ENCODE measurements at places on chromosomes 13 and 19. TPM values are rescaled to one million over a fixed set of nuclear protein-coding genes. Genes with fewer than 3 reads are reported as not detected.
A peak's percentile ranks its signal among the peaks of the same experiment; 100 is the strongest.

GRCh38 chr19:13917888-13918406 is 11.9 kb downstream of the CC2D1A start:
- no peak for DNase-seq

DNA sequence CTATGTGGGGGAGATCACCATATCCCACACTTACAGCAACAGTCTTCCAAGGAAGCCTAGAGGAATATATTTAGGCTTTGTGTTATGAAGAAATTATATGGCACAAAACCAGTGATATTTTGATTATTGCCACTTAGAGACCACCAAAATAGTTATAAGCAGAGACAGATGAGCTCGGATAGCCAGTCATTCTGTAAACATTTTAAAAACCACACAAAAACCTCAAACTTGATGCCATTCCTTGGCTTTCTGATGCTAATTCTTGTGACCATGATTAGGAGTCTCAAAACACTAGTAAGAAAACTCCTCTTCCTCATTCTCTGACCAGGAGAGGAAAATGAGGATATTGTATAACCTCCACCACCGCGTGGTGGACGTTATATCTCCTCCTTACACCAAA is 496.4 kb downstream of the FOXO1 start:
- DNase-seq = no peak

DNA sequence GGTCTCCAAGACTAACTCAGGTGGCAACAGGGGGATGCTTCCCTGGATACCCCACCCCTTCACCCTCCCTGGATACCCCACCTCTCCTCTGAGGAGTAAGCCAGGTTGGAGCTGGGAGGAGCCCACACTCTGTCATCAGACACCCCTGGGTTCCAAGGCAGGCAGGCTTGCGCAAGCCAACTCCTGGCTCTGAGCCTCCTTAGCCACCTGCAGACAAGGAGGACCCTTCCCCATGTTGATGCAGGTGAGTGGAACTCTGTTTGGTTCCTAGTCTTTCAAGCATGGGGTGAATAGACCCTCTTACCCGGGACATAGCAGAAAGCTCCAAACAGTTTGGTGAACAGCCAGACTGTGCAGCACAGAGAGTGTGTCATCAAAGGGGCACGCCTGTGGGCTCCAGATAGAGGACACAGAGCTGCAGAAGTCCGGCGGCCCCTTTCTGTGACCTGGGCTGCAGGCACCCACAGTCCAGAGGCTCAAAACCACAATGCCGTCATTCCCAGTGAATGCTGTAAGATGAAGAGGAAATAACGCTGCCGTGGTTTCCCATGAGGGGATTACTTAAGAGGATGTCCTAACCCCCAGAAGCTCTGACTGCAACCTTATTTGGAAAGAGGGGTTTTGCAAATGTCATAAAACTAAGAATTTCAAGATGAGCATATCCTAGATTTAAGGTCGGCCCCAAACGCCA is 12.1 kb upstream of the HAS1 start:
- no peak for DNase-seq

- no peak for DNase-seq
Observed at GRCh38 chr13:65605396-65605795, 1624.7 kb downstream of the PCDH9 start.

- peak; percentile 11 for DNase-seq
Observed at GRCh38 chr19:15323496-15324235, 8.7 kb downstream of the BRD4 start.

DNA sequence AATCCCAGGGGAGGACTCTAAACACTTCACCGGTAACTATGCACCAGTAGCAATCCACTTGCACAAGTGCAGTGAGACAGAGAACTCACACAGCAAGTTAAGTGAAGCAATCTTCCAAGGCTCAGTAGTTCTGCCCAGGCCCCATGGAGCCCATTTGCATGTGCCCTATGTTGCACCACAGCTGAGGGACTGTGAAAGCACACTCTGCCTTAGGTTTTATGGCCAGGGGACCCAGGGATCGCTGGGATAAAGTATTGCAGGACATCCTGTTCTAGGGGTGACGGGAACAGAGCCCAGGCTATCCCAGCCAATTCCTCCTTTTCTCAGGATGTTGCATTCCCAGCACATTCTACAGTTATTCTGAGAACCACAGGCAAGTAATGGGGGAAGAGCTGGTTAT is 6.0 kb upstream of the AMER2 start:
- no peak for DNase-seq

DNA sequence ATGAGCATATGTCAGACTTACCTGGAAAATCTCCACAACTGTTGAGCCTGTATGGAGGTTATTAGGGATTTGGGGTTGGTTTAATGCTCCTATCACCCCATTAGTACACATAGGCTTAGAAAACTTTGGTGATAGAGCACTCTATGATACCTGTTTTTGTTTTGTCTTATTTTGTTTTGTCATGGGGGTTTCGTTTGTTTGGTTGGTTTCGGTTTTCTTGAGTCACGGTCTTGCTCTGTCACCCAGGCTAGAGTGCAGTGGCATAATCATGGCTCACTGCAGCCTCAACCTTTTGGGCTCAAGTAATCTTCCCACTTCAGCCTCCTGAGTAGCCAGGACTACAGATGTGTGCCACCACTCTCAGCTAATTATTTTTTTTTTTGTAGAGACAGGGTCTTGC is 70.0 kb downstream of the MZT1 start:
- DNase-seq = no peak

DNA sequence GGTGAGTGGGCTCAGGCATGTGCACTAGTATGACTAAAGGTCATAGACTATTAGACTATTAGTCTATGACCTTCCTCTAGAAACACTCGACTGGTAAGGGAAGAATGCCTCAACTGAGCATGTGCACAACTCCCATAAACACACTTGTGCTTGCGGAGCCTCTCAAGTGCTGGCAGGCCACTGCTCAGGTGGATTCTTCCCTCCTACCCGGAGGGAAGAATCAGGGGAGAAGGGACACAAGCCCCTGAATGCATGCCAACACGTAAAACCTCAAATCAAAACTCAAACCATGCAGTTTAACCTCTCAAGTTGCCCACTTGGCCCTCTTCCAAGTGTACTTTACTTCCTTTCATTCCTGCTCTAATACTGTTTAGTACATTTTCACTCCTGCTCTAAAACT is 287.6 kb upstream of the SGCG start:
- no peak for DNase-seq

- DNase-seq = peak; percentile 80
Observed at GRCh38 chr19:913080-913748, at the start of gene R3HDM4. TSS of gene R3HDM4 (minus strand) at chr19:913219. CDS start at chr19:913157, 62 bp downstream.

- DNase-seq = peak; percentile 31
Observed at GRCh38 chr19:54387991-54388801, 23.5 kb upstream of the LAIR1 start.

- no peak for DNase-seq
Observed at GRCh38 chr13:34143637-34144036, 325.7 kb downstream of the RFC3 start.

DNA sequence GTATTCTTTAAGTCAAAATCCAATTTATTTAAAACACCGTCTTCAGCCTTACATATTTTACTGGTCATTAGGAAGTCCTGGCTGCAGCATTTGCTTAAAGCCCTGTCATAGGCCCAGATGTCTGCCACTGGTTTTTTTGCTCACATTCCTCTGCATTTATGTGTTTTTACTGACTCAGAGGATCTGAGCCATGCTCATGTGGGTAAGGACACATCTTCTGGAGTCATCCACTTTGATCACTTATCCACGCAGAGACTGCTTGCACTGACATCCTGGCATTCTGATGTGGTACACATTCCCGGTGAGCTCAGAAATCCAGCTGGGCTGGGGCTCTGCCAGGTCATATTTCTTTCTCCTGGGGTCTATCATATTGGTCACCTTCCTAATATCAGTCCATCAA is 531.7 kb upstream of the ARGLU1 start:
- DNase-seq = no peak

- no peak for DNase-seq
Observed at GRCh38 chr13:66503890-66504289, 726.2 kb downstream of the PCDH9 start.

DNA sequence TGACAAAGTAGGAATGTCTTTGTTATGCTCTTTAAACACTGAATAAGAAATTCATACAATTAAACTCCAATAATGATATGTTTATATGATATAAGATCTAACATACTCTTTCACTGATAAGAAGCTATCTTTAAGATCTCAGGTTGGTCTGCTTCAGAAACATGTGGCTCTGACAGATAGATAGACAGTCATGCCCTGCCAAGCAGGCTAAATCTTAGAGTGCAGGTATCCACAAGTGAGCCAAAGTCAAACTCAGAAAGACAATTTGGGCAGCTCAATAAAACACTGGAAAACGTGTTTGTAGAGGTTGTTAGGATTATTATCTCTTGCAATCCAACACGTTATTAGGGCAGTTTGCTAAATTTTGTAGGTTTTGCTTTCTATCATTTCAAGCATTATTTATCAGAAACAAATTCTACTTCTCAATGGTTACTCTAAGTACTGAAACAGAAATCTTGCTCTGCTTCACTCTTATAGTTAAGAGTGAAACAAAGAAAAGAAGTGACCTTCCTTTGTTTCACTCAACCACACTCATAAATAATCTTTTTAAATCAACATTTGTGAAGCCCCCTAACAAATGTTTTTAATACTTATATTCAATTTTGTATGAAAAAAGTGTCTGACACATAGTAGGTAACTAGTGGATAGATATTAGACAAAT is 1255.6 kb downstream of the DIAPH3 start:
- DNase-seq = no peak

- no peak for DNase-seq
Observed at GRCh38 chr13:40255551-40255950, 410.9 kb downstream of the FOXO1 start.

DNA sequence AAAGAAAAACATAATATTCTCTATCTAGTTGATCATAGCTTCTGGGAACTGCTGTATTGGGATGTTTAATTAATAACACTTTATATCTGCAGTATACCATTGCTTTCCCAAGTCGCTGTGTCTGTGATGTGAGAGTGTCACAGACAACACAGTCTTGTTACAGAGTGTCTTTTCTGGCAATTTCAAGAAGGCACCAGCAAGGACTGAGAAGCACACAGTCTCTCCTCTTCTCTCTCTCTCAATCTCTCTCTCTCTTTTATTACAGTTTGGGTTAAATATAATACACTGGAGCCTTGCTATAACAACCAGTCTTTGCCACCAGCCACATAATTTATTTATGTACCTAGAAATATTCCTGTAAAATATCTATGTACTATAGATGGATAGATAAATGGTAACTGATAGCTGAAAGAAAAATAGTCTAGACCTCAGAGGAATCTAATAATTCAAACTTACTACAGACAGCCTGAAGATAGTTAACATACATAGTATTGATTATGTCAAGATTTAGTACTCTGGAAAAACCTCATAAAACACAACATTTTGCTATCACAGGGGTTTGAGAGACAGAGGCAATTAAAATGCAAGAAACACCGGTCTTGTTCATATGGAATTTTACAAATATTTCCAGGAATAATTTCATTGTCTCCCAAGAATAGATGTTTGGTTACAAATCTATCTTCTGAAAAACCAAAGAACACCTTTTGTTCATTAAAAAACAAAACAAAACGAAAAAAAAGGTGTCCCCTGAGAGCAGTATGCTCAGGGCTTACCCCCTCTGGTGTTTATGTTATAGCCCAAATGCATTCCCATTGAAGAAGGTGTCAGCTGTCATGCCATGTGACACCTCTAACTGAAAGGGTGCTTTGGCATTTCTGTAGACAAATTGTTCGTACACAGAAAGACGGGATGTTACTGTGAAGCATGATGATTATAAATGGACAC is 507.8 kb downstream of the TBC1D4 start:
- DNase-seq = no peak

Gene PDE4C
- total RNA-seq = 2.4 TPM

Gene DZIP1
- total RNA-seq = 10.2 TPM
